ENCODE measurements at places on chromosomes 6 and 20. TPM values are rescaled to one million over a fixed set of nuclear protein-coding genes. Genes with fewer than 3 reads are reported as not detected.

The NFYA gene
- 14.2 TPM for total RNA-seq

The TRIM10 gene
- total RNA-seq, result not detected

The SLC22A2 gene
- total RNA-seq, result not detected

The BNIP5 gene
- total RNA-seq, result not detected

The WFDC12 gene
- not detected for total RNA-seq

The MUC21 gene
- total RNA-seq, result not detected

The GPLD1 gene
- total RNA-seq, result 0.27 TPM

The CRIP3 gene
- not detected for total RNA-seq

The HEY2 gene
- 0.25 TPM for total RNA-seq

The AARS2 gene
- 12.7 TPM for total RNA-seq

The OR12D3 gene
- not detected for total RNA-seq

The SLC17A1 gene
- not detected for total RNA-seq

The SMIM13 gene
- total RNA-seq, result 2.3 TPM

The GSTA2 gene
- total RNA-seq, result not detected

The FOXS1 gene
- not detected for total RNA-seq

The MYLK4 gene
- total RNA-seq, result 0.98 TPM

The SSTR4 gene
- not detected for total RNA-seq

The NKAIN4 gene
- not detected for total RNA-seq

The NOTCH4 gene
- total RNA-seq, result 1.1 TPM

The NHSL1 gene
- 17.8 TPM for total RNA-seq

The KIF6 gene
- 0.08 TPM for total RNA-seq

The CD40 gene
- 0.45 TPM for total RNA-seq

The CRISP3 gene
- total RNA-seq, result not detected

The TIAM2 gene
- 8.9 TPM for total RNA-seq

The LPA gene
- not detected for total RNA-seq

The BTNL2 gene
- total RNA-seq, result not detected

The KCNK5 gene
- total RNA-seq, result under 0.01 TPM

The RNF39 gene
- total RNA-seq, result not detected

The BFSP1 gene
- total RNA-seq, result 3.5 TPM

The BPIFB1 gene
- not detected for total RNA-seq

The FAXC gene
- 0.54 TPM for total RNA-seq

The MCHR2 gene
- total RNA-seq, result not detected

The CGA gene
- total RNA-seq, result not detected

The HUS1B gene
- 0.65 TPM for total RNA-seq

The ZNF831 gene
- total RNA-seq, result 0.98 TPM

The RWDD1 gene
- total RNA-seq, result 66.9 TPM

The TTLL9 gene
- 0.41 TPM for total RNA-seq

Measured in fibroblast of the aortic adventitia (primary cell).